ENCODE measurements at places on chromosomes 4 and X.

- no peak for DNase-seq
Measured at GRCh38 chrX:122591546-122591945, 592.5 kb upstream of the GRIA3 start.

- DNase-seq: no peak
Measured at GRCh38 chr4:89805297-89805696, 31.7 kb downstream of the SNCA start.

DNA sequence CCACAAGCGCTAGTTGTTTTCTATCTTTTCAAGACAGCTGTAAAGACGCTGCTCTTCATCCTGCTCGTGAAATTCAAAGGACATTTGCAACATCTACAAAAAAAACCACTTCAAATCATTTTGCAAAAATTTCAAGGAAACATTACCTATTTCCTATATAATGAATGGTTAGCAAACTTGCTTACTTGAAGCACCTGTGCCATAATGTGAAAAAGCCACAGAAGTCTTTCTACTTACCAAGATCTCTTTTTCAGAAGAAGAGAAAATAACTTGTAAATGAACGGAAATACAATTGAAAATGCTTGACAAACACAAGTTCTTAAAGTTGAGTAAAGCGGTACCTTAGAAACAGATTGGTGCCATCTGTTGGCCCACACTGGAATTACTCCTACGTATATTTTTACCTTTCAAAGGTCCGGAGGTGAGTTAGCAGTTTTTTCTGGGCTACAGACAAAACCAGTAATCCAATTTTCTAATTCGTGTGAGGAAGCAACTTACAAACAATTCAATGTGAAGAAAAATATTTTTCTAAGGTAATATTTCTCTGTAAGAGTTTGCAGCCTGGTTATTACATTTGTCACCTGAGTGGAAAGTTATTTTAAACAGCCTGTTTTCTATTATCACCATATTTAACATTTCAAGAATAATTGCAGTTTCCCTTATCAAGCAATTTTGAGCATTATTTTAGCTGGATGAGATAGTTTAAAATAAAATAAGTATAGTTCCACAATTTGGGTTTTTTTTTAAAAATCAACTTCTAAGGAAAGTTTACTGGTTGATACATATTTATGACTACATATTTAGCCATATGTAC lies at the start of gene TLR6:
Gene TLR6 (minus strand): TSS at position 294 of the 814 bp plus-strand sequence. CDS start 27,344 bp downstream, outside the sequence.
- no peak for DNase-seq

GRCh38 chr4:176123710-176124407 lies 58.2 kb downstream of the WDR17 start:
- DNase-seq: no peak

- DNase-seq: no peak
Measured at GRCh38 chr4:169202145-169202699, 68.5 kb downstream of the SH3RF1 start.

DNA sequence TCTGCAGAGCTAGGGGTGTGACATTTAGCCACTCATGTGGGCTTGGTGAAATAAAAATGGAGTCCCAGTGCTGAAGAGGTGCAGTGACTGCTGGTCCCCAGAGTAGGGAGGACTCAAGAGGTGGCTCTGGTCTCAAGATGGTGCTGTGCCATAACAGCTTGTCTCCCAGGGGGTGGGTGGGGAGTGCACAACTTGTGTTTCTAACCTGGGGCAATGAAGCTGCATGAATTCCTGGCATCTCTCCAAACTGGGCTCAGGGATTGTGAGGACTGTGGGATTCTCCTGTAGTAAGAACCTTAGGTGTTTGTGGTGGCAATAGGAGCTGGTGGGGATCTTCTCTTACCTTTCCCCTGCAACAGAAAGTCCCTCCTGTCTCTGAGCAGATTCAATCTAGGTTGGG lies 278.9 kb upstream of the SFRP2 start:
- DNase-seq: no peak

DNA sequence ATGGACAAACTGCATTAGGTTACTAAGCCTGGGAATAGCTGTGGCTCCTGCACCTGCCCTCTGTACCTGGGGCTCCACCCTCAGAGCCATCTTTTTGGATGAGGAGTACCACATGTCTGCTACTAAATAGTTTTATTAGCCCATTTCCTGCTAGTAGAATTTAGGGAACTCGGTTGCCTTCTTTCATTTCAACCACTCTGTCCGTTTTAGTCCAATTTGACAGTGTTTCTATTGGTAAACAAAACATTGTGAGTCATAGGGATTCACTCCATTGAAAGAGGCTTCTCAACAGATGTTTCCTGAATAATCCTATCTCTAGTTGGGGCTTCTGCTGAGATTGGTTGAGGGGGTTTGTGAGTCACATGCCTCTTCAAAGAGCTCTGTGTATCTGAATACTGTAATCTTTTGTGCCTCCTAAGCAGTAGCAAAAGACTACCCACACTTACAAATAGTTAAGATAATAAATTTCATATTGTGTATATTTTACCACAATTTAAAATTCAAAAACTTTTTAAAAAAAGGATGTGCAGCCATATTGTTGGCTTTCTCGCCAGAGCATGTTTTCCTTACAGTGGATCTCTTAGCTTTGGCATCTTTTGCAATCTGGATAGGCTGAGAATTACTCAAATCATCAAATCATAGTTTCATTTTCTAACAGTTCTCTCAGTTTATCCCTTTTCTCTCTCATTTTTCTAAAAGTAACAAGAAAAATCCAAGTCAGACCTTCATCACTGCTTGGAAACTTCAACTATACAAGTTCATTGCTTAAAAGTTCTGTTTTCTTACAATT lies 9.9 kb downstream of the FAM200B start:
- DNase-seq: no peak

GRCh38 chrX:13050151-13050550 lies 5.7 kb upstream of the FAM9C start:
- DNase-seq: no peak

GRCh38 chrX:19964017-19964710 lies 26.7 kb downstream of the BCLAF3 start:
- no peak for DNase-seq

DNA sequence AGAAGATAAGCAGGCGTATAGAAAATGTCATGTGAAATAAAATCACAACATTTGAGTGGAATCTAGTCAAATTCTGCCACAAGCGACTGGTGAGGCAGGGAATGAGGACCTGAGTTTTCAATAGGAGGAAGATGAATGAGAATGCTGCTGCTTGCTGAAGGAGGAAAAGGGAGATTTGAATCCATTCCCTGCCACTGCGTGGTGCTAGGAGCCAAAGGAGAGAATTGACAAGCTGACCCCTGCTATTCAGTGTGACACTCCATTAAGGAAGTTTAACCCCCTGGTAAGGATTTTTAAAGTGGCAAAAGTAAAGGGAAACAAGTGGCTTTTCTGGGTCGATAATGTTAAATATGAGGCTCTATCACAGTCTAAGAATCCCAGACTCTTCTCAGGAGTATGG lies 314.0 kb downstream of the NAF1 start:
- DNase-seq: no peak

- DNase-seq: no peak
Measured at GRCh38 chrX:70979136-70979762, 48.4 kb upstream of the SLC7A3 start.

GRCh38 chr4:125483278-125483677 lies 168.5 kb downstream of the FAT4 start:
- no peak for DNase-seq

DNA sequence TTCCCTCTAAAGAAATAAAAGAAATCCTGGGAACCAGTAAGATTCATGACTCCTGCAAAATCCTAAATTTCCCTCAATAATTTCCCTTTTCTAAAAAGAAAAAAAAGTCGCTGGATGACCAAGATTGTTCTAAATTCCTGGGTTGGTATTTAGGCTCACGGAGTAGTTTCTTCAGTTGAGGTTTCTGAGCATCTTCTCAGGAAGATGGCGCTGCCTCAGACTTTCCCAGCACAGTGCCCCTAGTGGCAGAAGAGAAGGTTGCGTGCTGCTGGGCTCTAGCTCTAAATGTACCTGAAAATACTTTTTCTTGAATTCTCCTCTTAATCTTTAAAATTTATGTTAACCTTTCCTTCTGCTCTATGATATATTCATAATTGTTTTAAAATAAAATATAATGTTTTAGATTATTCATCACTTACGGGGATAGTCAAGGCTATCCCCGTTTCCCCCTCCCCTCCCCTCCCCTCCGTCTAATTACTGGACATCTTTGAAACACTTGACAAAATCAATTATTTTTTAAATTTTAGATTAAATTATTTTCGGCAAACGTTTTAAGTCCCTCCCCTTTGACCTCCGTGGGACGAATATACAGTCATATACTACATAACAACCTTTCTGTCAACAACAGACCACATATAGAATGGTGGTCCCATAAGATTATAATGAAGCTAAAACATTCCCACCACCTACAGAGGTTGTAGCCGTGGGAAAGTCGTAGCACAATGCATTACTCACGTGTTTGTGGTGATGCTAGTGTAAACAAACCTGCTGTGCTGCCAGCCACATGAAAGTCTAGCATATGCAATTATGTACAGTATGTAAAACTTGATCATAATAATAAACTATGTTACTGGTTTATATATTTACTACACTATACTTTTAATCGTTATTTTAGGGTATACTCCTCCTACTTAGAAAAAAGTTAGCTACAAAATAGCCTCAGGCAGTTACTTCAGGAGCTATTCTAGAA lies 41.0 kb upstream of the GATB start:
- peak; percentile 21 for DNase-seq

DNA sequence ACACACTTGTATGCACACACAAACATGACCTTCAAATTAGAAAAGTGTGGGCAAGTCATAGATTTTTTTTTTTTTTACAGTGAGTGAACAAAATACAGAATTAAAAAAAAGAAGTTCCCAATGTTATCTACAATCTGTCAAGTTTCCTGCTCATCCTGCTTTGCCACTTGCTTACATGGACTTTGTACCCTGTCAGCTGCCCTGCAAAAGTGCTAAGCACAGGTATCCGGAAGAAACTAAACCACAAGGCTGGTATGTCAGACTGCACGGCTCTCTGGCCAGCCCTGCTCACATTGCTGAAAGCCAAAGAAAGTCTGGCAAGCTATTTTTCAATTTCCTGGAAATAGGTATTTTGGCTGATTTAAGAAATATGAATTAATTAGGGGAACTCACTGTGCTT lies 38.9 kb upstream of the BCLAF3 start:
- DNase-seq: no peak

- no peak for DNase-seq
Measured at GRCh38 chr4:139802931-139803330, 137.3 kb downstream of the MGST2 start.

GRCh38 chr4:42293967-42294813 lies 103.1 kb upstream of the SHISA3 start:
- DNase-seq: no peak

- DNase-seq: no peak
Measured at GRCh38 chr4:17427991-17428390, 83.9 kb downstream of the QDPR start.

GRCh38 chrX:45266456-45266855 lies 65.8 kb upstream of the DIPK2B start:
- no peak for DNase-seq

DNA sequence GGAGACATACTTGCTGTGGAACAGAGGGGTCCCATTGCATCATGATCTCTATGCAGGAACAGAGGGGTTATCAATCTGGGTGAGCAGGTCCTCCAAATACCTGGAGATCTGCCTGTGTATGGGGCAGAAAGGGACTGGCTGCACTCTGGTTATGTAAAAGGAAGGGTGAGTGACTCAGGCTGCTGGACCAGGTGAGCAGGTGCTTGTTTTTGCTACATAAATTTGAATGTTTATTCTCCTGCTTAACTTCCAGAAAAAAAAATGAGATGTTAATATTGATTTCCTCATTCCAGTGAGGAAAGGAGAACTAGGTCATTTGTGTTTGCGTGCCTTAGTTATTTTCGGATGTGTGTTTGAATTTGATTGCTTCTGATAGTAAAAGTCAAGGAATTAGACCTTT lies 225.8 kb upstream of the TRAM1L1 start:
- DNase-seq: no peak

DNA sequence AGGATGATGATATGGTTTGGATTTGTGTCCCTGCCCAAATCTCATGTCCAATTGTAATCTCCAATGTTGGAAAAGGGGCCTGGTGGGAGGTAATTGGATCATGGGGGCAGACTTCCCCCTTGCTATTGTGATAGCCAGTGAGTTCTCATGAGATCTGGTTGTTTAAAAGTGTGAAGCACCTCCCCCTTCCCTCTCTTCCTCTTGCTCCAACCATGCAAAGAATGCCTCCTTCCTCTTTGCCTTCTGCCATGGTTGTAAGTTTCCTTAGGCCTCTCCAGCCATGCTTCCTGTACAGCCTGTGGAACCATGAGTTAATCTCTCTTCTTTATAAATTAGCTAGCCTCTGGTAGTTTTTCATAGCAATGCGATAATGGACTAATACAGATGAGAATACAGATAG lies 19.7 kb upstream of the ALG13 start:
- DNase-seq: no peak

DNA sequence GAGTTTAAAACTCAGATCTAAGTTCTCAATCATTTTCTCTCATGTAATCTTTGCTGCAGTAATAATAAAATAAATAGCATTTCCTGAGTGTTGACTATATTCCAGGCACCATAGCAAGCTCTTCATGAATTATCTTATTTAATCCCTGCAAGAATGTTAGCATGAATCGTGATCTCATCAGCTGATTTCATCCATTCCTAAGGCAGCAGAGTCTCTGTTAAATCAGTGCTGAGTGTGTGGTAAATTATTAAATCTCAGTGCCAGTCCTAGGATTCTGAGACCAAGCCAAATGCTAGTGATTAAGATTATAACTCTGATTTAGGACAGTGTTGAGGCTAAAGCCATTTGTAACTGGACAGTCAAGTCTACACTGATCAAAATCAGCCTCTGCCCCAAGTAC lies 240.3 kb upstream of the TAPT1 start:
- DNase-seq: no peak

- no peak for DNase-seq
Measured at GRCh38 chr4:62517716-62518115, 1317.6 kb downstream of the ADGRL3 start.

GRCh38 chr4:108036213-108036612 lies 46.5 kb downstream of the HADH start:
- no peak for DNase-seq

DNA sequence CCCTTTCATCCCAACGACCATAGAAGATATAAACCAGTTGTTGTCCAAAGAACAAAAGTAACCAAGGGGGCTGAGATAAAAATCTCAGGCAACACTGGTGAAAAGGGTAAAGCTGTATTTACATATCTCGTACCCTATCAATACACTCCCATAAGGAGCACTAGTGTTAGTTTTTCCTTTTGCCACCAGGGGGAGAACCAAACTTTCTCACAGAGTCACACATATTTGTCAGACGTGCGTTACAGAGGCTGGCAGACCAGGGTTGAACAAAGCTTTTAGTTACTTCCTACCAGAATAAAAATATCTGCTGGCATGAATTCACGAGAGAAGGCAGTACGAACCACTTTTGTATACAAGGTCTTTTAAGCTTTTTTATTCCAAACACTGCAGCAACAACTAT lies 88.3 kb downstream of the AMELX start:
- peak; percentile 5 for DNase-seq

Measured in dorsolateral prefrontal cortex (tissue), 122 donors.